ENCODE measurements at places on chromosomes 7 and 10.

DNA sequence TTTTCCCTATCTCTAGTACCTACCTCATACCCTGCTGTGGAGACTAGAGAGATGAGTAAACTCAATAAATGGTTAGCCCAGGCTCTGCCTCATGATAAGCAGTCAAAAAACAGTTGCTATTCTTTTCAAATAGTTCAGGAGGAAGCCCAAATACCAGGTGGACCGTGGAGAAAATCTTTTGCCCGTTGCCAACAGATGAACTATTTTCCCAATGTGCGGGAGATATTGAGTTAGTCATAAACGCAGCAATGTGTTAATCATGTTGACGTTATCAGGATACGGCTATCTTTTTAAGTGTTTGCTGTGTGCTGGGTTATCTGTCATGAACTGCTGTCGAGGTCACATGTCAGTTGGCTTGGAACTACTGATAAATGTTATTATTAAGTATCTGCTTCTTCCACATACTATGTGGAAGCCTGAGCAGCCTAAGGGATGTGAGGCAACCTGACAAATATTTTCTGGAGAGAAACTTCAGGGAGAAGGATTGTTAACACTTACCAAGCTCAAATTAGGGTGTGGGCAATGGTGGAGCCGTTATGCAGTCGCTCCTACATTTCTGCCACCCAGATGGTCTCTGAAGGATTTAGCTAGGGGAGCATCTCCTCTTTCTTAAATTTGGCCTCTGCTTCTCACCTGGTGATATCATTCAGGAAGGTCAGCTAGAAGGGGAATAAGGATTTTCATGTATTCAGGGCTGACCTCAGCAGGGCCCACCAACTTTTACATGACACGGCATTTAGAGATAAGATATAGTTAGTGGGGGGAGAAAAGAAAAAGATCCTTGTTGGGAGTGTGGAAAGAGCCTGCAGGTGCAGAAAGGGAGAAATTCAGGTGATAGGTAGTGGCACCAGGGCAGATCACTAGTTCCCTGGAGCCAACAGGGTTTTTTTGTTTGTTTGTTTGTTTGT is 33.5 kb upstream of the SLC26A3 start:
- DNase-seq: no peak

GRCh38 chr7:30914596-30914995 is 2.9 kb downstream of the AQP1 start:
- DNase-seq: no peak

DNA sequence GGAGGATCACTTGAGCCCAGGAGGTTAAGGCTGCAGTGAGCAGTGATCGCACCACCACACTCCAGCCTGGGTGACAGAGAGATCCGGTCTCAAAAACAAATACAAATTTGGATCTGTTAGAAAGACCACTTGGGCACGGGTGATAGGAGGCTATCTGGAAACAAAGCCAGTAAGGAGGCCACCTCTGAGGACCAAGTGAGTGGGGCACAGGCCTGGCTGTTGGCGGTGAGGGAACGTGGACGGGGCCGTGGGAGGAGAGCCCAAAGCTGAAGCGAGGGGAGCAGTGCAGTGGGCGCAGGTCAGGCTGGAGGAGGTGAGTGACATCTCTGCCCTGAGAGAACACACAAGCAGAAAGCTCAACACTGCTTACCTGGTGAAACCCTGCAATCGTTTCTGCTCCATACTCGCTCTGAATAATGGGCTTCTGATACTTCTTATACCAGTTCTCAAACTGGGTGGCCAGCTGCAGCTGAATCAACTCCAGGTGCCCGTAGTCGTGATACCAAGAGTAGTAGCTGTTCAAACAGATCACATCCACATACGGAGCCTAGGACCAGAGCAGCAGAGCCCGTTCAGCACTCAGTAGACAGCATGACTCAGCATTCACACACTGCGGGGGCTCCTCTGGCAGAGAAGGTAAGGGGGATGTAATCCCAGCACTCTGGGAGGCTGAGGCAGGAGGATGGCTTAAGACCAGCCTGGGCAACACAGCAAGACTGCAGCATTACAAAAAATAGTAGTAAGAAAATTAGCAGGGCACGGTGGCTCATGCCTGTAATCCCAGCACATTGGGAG is 14.5 kb downstream of the GUSB start:
- no peak for DNase-seq

GRCh38 chr7:2196381-2197378 is 36.1 kb downstream of the MAD1L1 start:
- no peak for DNase-seq

- DNase-seq: no peak
Measured at GRCh38 chr10:8301831-8302230, 247.3 kb downstream of the GATA3 start.

DNA sequence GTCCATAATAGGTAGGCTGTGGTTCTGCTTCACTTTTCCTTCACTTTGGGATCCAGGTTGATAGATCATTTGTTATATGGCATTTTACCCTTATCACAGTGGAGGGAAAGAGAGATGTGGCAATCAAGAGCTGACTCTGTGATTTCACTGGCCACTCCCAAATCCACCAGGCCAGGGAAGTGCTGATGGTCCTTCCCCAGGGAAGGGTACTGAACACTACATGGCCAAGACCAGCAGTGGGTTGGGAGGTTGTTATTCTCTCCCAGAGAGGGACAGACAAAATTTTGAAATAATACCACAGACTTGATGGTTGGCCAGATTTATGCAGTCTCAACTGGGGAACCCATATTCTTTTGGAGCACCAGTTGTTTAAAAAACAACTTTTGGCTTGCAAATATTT is 102.5 kb downstream of the SND1 start:
- no peak for DNase-seq

- no peak for DNase-seq
Measured at GRCh38 chr7:99923200-99923599, 3.9 kb upstream of the TRIM4 start.

- DNase-seq: peak; percentile 43
Measured at GRCh38 chr7:620056-620455, 100.4 kb upstream of the PDGFA start.

DNA sequence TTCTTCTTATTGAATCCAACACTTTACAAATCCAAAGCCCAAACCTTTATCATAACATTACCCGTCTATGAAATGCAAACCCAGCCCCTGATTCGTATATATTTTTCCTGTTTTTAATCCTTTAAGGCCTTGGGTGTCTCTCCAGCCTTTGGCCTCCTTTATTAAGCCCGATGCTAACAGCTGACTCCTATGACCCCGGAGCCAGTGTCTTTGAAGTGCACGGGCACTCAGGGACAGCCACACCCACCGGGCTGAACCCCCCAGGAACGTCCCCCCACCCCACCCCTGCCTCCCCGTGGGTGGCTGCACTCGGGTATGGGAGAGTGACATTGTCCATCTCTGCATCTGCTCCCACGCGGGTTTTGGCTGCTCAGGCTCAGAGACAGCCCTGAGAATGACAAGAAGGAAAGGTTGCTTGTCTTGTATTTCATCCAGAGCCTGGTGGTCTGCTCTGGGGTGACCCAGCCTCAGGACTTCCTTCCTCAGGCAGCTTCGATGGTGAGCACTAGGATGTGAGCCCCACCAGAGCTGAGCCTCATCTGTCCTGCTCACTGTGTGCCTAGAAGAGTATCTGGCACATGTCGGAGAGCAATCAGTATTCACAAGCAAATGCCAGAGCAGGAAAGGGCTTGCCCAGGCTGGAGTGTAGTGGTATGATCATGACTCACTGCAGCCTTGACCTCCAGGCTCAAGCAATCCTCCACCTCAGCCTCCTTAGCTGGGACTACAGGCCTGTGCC is 210.4 kb downstream of the SKIDA1 start:
- DNase-seq: no peak

DNA sequence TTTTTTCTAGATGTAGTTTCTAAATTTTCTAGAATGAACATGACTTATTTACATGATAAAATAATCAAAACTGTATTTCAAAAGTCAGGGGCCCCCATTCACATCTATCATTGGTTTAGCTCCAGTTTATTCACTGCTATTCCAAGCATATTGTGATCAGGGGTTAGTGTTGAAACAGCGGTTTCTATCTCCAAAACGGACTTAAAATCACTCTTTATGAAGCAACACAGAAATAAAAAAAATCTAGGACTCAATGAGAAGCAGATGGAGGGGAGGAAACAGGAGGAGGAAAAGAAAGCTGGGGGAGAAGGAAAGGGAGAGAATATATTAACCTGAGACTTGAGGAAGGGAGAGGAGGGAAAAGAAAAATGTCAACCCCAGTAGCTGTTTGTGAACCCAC is 14.8 kb upstream of the CH25H start:
- DNase-seq: no peak

GRCh38 chr7:26156451-26157420 is 4.7 kb downstream of the NFE2L3 start:
- peak; percentile 95 for DNase-seq

- no peak for DNase-seq
Measured at GRCh38 chr7:121513105-121513504, 117.0 kb upstream of the FAM3C start.
